Thymus (tissue), 14 donors: ENCODE measurements at places on chromosomes 1 and 21. TPM values are rescaled to one million over a fixed set of nuclear protein-coding genes. Genes with fewer than 3 reads are reported as not detected.

TMEM61 gene
- 0.66 TPM for total RNA-seq

NOS1AP gene
- total RNA-seq = 0.05 TPM

LMX1A gene
- 0.05 TPM for total RNA-seq

CNIH3 gene
- 2.3 TPM for total RNA-seq

ETV3L gene
- total RNA-seq = 0.14 TPM

ABCA4 gene
- 0.24 TPM for total RNA-seq

OR2L5 gene
- total RNA-seq = 0.05 TPM

GRCh38 chr1:65209005-65209885 lies 61.2 kb downstream of the AK4 start:
- no peak overlapping the region for H3K4me3 ChIP-seq

DNA sequence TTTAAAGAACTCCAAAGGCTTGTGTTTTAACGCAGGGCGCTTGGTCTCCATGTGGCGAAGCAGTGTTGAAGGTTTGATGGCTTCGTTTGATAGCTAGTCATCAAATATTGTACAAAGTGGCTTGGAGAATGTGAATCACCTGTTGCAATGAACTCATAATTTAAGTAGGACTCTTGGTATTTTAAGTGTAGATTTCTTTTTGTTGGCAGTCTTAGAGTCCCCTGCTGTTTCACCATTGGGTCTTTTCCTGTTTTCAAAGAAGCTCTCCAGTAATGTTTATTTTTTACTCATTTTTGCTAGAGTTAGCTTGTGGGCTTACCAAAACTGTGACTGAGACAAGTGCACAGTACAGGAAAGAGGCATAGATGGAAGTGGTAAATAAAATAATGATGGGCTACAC lies 26.2 kb downstream of the RASAL2 start:
- H3K4me1 ChIP-seq = no peaks in the 10 kb centered on the region
- no peak overlapping the region for H3K4me3 ChIP-seq
- no peaks in the 10 kb centered on the region for H3K36me3 ChIP-seq
- no peak overlapping the region for H3K27ac ChIP-seq
- H3K27me3 ChIP-seq = no peaks in the 10 kb centered on the region

DNA sequence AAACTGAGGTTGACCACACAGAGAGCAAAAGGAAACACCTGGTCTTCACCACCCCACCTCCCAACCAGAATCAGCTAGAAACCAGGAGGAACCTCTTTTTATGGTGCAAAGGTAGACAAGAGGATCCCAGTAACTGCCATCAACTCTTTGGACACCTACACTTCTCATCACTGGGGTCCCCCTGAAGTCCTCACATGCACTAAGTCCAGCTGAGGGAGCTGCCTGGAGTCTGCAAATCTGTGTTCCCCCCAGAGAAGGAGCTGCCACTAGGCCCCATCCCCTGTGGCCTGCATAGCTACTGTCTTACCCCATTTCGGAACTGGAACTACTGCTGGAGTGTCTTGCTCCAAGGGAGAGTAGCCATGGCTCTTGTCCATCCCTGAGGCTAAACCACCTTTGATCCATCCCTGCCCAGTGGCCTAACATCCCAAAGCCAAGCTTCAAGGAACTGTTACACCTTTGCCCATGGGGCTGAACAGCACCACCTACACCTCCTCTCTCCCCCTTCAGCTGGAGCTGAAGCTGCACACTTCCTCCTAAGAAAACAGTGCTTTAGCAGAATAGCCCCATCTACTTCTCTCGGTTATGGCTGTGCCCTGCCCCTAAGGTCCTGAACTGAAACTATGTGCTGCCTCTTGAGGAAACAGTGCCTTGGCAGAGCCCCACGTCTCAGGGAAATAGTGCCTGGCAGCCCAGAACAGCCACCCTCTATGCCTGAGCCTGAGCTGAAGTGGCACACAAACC lies 85.4 kb upstream of the CD53 start:
- peak overlapping the region; percentile 38 for H3K4me3 ChIP-seq
- peak overlapping the region; percentile 98 for H3K27ac ChIP-seq
- DNase-seq = peak; percentile 75
- peaks cover 31% of the 10 kb centered on the region for H3K4me1 ChIP-seq
- no peaks in the 10 kb centered on the region for H3K36me3 ChIP-seq

DNA sequence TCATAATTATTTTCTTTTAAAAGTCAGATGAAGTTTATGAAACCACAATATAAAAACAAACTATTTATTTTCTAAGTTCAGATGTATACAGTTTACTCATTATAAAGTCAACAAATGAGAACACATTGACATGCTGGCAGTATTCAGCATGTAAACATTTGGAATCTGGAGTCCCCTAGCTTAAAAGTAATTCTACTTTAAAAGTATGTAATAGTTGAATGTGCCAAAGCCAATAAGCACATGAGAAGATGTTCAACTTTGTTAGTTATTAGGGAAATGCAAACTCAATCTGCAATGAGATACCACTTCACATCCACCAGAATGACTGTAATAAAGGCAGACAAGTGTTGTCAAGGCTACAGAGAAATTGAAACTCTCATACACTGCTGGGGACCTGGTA lies 96.6 kb downstream of the RYR2 start:
- H3K4me1 ChIP-seq = no peaks in the 10 kb centered on the region
- no peak overlapping the region for H3K4me3 ChIP-seq
- H3K27ac ChIP-seq = no peak overlapping the region
- H3K36me3 ChIP-seq = no peaks in the 10 kb centered on the region

- H3K27me3 ChIP-seq = no peaks in the 10 kb centered on the region
- no peak for DNase-seq
- no peaks in the 10 kb centered on the region for H3K36me3 ChIP-seq
- no peak overlapping the region for H3K4me3 ChIP-seq
Measured at GRCh38 chr1:212295579-212295978, 10.4 kb downstream of the PPP2R5A start.

- no peak overlapping the region for H3K27ac ChIP-seq
- no peaks in the 10 kb centered on the region for H3K27me3 ChIP-seq
- H3K4me1 ChIP-seq = no peaks in the 10 kb centered on the region
- H3K4me3 ChIP-seq = no peak overlapping the region
Measured at GRCh38 chr1:89887270-89887669, 66.4 kb downstream of the LRRC8D start.

DNA sequence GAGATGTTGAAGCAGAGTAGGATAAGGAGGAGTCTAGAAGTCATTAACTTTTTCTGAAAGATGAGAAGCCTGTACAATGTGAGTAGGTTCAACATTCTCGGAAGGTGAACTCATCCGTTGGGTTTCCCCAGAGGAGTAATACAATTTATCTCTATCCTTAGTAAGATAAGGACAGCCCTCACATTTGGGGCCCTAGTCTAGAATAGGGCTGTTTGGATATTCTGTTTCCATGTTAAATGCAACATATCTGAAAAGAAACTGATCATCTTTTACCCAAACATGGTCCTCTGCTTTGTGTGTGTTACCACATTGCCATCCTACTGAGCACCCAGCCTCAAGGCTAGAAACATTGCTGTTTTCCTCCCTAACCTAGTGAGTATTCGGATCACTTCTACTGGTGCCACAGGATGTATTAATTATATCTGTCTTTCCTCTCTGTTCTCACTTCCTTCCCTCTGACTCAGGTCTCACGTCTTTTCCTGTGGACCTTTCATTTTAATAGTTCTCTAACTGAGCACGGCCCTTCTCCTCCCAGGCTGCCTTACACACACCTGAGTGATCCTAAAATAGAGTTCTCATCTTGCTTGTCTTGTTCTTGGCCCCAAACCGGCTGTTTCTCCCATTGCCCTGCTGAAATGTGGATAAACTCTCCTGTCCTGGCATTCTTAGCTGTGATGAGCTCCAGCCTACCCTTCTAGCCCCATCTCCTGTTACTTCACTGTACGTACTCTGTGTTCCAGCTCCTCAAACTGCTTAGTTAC lies 91.7 kb downstream of the CDC14A start:
- no peaks in the 10 kb centered on the region for H3K27me3 ChIP-seq
- H3K4me1 ChIP-seq = no peaks in the 10 kb centered on the region
- DNase-seq = no peak
- H3K4me3 ChIP-seq = no peak overlapping the region
- H3K36me3 ChIP-seq = peaks cover 4% of the 10 kb centered on the region
- H3K27ac ChIP-seq = peak overlapping the region; percentile 56

- H3K36me3 ChIP-seq = no peaks in the 10 kb centered on the region
- H3K27me3 ChIP-seq = no peaks in the 10 kb centered on the region
- no peak overlapping the region for H3K27ac ChIP-seq
Measured at GRCh38 chr1:154478013-154478412, 24.0 kb upstream of the TDRD10 start.

DNA sequence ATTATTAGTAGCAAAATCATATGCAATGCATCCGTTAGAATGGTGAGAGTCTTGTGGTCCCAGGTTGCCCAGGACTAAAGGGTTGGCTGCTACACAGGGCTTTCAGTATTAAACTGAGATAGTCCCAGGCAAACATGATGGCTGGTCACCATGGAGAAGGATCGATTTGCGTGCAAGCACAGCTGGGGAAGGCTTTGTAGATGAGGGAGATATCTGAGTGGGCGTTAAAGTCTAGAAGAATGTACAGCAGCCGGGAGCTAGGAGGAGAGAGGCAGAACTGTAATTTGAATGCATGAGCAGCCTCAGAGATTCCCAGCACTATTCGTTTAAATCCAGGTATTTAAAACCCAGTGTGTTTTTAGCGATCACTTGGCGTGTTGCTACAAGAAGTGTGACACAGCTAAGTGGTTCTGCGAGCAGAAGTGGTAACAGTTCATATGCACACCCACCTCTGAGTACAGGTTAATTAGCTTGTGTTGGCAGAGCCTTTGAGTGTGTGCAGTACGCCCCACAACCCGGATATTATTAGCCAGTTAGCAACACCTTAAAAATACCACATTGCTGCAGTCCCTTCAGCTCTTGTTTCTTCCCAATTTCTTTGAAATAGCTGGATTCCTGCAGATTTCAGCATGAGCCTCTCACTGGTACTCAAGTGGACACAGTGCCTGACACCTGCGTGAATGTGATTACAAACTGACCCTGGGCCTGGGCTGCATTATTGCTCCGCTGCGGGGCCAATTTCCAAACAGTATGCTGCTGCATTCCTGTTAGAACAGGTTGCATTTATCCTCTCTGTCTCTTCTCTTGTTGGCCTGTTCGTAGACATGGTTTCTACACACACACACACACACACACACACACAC lies 67.2 kb upstream of the SCAF4 start:
- H3K4me1 ChIP-seq = no peaks in the 10 kb centered on the region
- no peak overlapping the region for H3K4me3 ChIP-seq
- DNase-seq = no peak
- no peaks in the 10 kb centered on the region for H3K27me3 ChIP-seq

GRCh38 chr1:147201276-147201675 lies 23.9 kb downstream of the FMO5 start:
- DNase-seq = no peak
- H3K27ac ChIP-seq = no peak overlapping the region
- H3K4me1 ChIP-seq = no peaks in the 10 kb centered on the region
- H3K27me3 ChIP-seq = no peaks in the 10 kb centered on the region
- H3K4me3 ChIP-seq = no peak overlapping the region
- H3K36me3 ChIP-seq = no peaks in the 10 kb centered on the region

DNA sequence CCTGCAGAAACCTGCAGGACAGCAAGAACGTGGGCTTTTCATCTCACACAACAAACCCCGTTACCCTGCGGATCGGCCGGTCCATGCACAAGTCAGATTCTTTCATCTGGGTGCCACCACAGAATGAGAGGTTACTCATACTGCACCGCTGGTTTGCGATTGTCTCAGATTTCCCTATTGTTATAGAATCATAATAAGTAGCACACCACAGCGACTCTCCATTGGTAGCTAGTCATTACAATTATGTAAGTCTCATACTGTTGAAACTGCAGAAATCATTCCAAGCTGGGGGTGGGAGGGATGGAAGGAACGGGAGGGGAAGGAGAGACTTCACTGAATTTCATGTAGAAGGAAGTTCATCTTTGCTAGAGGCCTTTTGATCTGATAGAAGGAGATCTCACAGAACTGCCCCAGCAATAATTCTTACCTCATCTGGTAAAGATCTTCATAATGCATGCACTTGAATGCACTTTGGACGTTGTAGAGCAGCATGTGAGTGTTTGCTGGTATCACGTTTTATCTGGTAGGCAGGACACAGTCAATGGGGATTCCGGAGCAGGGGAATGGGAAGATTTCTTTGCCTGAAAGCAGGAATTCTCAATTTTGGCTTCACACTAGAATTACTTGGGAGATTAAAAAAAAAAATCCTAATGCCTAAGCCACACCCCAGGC lies 221.1 kb downstream of the KIF26B start:
- peaks cover 30% of the 10 kb centered on the region for H3K4me1 ChIP-seq
- H3K36me3 ChIP-seq = no peaks in the 10 kb centered on the region
- no peak overlapping the region for H3K27ac ChIP-seq
- DNase-seq = no peak

GRCh38 chr1:171563675-171564074 lies 58.4 kb upstream of the MYOCOS start:
- no peak overlapping the region for H3K27ac ChIP-seq
- H3K4me1 ChIP-seq = no peaks in the 10 kb centered on the region
- H3K27me3 ChIP-seq = no peaks in the 10 kb centered on the region
- peaks cover 87% of the 10 kb centered on the region for H3K36me3 ChIP-seq
- no peak overlapping the region for H3K4me3 ChIP-seq

GRCh38 chr21:43718872-43719747 lies at the start of gene PDXK:
PDXK (plus strand) TSS chr21:43719129; CDS start chr21:43719295, 166 bp downstream.
- H3K36me3 ChIP-seq = no peaks in the 10 kb centered on the region
- H3K4me1 ChIP-seq = peaks cover 8% of the 10 kb centered on the region
- peaks cover 14% of the 10 kb centered on the region for H3K27me3 ChIP-seq
- DNase-seq = peak; percentile 64

- no peaks in the 10 kb centered on the region for H3K27me3 ChIP-seq
- H3K27ac ChIP-seq = no peak overlapping the region
- H3K4me1 ChIP-seq = no peaks in the 10 kb centered on the region
- H3K4me3 ChIP-seq = no peak overlapping the region
- DNase-seq = no peak
Measured at GRCh38 chr1:35603468-35603867, 30.4 kb downstream of the TFAP2E start.

DNA sequence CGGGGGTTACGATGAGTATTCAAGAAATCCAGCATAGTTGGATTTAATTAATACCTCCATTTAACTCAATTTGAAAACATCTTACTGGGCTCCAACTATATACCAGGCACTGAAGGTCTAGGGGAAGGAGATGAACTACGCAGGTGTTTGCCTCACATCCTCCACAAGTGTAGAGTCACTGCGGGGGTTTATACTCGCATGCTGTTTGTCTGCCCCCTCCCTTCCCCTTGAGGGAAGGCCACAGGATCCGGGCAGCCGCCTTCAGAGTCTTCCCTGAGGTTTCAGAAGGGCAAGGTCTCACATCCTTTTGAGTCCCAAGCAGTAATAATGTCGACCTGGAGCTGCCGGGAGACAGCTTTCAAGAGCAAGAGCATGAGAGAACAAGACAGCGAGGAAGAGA lies 142.4 kb upstream of the GALNT2 start:
- DNase-seq = peak; percentile 12
- H3K4me3 ChIP-seq = no peak overlapping the region
- no peak overlapping the region for H3K27ac ChIP-seq
- H3K27me3 ChIP-seq = no peaks in the 10 kb centered on the region
- no peaks in the 10 kb centered on the region for H3K36me3 ChIP-seq

GRCh38 chr1:31681415-31681814 lies 22.4 kb downstream of the COL16A1 start:
- peaks cover 3% of the 10 kb centered on the region for H3K27me3 ChIP-seq
- H3K4me1 ChIP-seq = no peaks in the 10 kb centered on the region
- H3K27ac ChIP-seq = no peak overlapping the region
- no peak for DNase-seq
- no peak overlapping the region for H3K4me3 ChIP-seq
- H3K36me3 ChIP-seq = no peaks in the 10 kb centered on the region
